ENCODE measurements at places on chromosomes 6 and 20.

GRCh38 chr6:136989571-136990241 is 55.1 kb downstream of the IL20RA start:
- no peak for DNase-seq

DNA sequence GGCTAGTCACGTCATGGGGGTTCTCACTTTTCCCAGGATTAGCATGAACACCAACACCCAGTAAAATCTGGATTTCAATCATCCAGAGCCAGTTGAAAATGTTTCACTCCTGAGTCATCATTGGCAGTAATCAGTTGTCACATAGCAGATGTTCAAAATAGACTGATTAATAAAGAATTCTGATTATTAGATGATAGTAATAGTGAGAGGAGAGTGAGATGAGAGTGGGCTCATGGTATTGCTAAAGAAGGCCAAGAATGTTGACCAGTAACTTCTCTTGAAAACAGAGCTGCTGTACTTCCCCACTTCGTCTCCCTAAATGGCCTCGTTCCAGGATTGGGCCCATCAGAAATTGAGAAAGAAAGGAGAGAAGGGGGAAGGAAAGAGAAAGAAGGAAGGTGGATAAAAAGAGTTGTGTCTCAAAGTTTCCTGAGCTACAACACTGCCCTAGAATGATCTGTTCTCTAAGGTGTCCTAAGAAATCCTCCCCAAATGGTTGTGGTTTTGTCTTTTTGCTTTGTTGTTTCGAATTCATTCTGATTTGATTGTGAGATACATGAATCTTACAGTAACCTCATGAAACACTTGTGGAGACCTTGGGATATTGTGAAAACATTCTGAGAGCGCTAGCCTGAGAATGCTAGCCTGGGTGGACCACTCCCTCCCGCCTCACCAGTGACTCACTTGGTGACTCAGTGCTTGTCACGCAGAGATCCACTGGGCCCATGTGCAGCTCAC is 502.2 kb upstream of the JARID2 start:
- peak; percentile 87 for DNase-seq

- no peak for DNase-seq
These were observed 38.8 kb upstream of the ZNFX1 start for GRCh38 chr20:49316704-49317103.

- no peak for DNase-seq
These were observed 20.2 kb downstream of the GMEB2 start for GRCh38 chr20:63606686-63607085.

DNA sequence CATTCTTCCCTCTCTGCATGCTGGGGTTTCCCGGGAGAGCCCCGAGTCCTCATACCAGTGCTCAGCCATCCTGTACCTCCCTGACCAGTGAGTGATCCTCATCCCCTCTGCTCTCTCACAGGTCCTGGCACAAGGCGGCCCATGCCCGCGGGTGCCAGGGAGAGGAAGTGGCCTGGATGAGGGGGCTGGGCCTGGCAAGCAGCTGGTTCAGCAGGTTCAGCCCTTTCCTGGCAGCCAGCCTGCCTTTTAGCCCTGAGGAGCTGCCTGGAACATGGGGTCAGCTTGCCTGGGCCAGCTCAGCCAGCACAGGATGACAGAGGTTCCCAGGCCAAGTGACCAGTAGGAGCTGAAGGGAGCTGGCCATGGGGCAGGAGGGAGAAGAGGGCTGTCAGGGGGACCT is 10.9 kb downstream of the MOCS1 start:
- no peak for DNase-seq

- peak; percentile 67 for DNase-seq
These were observed 1.3 kb downstream of the CARMIL1 start for GRCh38 chr6:25280344-25281074.

DNA sequence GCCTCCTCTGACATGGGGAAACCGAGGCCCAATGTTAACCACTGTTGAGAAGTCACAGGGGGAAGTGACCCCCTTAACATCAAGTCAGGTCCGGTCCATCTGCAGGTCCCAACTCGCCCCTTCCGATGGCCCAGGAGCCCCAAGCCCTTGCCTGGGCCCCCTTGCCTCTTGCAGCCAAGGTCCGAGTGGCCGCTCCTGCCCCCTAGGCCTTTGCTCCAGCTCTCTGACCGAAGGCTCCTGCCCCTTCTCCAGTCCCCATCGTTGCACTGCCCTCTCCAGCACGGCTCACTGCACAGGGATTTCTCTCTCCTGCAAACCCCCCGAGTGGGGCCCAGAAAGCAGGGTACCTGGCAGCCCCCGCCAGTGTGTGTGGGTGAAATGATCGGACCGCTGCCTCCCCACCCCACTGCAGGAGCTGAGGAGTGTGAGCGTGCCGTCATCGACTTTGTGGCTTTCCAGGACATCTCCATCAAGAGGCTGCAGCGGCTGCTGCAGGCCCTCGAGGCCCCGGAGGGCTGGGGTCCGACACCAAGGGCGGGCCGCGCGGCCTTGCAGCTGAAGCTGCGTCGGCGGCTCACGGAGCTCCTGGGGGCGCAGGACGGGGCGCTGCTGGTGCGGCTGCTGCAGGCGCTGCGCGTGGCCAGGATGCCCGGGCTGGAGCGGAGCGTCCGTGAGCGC is 1.6 kb downstream of the TNFRSF6B start:
- peak; percentile 27 for DNase-seq

DNA sequence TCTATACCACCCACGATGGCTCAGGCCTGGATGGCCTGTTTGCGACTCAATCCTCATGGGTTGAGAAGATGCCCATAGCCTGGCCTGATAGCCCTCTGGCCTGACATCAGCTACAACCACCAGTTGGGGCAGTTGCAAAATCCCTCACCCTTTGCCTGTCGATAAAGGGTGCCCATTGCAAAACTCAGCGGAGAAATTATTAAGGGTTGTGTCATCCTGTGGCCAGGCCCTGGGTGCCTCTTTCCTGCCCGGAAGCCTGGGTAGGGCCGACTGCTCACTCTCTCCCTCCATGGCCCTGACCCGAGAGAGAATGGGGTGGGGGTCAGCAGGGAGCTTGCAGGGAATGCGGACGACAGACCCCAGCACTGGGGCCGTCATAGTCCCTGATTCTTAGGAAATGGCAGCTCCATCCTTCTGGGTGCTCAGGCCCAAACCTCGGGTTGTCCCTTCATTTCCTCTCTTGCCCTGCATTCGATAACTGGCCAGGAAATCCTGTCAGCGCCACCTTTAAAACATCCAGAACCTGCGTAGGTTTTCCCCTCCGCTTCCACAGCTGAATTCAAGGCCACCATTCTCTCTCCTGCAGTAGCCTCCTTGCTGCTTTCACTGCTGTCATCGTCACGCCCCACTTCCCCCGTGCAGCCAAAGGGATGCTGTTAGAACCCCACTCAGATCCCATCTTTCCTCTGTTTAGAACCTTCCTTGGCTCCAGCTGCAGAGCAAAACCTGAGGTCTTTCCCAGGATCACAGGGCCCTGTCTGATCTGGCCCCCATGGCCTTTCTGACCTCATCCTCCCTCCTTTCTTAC is 31.1 kb downstream of the CEBPB start:
- DNase-seq = peak; percentile 46

DNA sequence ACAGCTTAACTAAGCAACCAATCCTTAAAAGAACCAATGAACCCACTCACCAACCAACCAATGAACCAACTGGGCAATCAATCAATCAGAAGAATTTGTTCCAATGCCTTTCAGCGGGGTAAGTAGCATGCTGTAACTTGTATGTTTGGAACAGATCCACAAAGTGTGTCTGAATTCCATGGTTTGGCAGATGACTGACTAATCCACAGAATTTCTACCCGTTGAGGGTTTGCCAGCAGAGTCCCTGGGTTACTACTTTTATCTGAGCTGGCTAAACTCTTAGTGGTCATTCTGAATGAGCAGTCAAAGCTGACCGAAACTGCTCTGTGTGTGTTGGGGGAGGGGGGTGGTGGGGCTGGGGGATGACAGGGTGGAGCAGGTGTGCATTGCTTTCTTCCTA is 125.0 kb upstream of the JAG1 start:
- DNase-seq = no peak

DNA sequence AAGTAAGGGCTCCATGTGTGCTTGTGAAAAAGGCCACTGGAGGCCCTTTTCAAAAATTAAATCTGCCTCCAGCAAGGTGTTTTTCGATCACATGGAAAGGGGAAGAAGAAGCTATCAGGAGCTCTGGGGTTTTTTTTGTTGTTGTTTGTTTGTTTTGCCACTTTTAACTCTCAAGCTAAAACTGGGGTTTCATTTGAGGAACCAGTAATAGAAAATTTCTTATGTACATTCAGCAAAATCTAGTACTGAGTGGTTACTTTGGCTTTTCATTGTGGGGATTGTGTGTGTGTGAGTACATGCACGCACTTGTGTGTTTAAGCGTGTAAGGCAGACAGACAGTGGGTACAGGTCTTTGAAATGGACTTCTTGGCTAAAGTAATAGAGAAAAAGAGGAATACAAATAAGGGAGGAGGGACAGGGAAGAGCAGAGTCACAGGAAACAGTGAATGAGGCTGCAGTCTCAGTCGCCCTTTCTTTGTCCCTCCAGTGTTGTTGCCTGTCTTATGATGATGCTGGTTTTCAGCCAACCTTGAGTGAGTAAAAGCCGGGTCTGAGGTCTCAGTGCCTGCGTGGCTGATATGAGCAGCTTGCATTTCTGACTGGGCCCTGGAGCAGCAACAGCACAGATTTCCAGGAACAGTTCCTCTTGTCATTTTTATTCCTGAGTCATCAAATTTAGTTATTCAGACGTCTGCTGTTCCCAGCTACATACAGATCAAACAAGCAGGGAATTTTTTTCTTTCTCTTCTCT is 26.2 kb downstream of the SLC16A10 start:
- no peak for DNase-seq

DNA sequence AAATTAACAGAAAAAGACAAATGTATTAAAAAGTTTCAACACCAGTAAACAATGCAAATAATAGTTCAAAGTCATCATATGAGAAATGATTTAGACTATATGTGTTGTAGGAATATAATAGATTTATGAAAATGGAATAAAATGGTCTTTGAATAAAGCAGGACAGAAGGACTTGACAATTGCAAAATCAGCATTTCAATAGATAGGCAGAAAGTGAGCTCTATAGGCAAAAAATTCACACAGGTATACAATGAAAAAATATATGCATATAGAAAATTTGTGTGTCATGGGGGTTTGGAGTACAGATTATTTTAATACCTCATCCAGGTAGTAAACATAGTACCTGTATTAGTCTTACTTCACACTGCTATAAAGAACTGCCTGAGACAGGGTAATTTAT is 571.1 kb upstream of the EYS start:
- no peak for DNase-seq

DNA sequence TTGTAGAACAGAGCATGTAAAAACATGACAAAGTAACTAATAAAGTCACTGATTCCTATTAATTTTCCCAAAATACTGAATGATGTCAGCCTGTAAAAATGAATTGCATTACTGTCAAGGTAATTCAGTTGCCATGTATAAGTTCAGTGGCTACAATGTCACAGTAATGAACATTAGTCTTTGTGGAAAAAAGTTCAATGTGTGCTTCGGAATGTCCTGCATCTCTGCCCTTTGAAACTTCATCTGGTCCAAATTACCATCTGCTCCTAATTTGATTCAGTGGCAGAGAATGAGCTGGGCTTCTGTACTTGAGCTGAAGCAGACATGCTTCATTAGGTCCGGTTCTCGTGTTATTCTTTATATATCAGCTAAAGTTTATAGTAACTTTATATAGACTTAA is 567.4 kb downstream of the COL12A1 start:
- no peak for DNase-seq

GRCh38 chr20:8645326-8645725 is 423.6 kb upstream of the PLCB4 start:
- DNase-seq = no peak

- no peak for DNase-seq
These were observed 11.6 kb downstream of the GMPR start for GRCh38 chr6:16249971-16250370.

- no peak for DNase-seq
These were observed 218.0 kb upstream of the PREP start for GRCh38 chr6:105620878-105621277.

DNA sequence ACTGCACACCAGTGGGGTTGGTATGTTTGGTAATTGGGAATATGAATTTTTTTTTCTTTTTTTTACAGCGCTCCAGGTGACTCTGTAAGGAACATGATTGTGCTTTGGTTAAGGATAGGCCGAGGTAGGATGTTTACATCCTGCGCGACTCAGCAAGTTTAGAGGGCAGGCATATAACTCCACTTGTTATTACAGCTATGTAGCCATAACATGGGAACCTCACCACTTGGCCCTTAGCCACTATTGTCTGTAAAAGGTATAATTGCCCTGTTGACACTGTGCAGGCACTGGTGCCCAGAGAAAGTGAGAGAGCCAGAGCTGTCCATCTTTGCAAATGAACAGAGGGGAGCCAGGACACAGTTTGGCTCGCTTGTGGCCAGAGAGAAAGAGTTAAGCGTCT is 172.9 kb downstream of the MCHR2 start:
- no peak for DNase-seq

DNA sequence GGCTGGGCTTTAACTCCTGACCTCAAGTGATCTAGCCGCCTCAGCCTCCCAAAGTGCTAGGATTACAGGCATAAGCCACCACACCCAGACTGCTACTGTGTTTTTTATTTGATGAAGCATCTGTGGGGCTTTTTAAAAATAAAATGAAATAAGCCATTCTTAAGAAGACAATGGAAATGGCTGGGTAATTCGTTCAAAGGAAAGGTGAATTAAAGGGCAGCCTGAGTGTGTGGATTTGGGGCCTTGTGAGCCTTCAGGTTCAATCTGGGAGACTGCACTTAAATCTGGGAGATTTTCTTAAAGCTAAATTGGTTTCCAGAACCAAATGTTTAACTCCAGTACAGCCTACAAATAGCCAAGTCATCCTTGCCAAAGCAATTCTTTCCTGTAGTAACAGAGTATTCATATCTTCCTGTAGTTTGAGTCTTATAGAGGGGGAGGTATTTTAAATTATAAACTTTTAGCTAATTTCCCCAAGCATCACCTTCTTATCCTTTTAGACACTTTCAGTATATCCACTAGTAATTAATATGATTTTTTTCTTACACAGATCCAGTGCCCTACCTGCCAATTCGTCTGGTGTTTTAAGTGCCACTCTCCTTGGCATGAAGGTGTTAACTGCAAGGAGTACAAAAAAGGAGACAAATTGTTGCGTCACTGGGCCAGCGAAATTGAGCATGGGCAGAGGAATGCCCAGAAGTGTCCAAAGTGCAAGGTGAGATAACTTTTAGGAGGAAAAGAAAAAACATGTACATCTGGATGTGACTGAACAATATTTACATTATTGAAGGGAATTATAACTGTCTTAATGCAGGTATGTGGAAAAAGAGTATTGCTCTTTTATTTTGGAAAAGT is 95.4 kb downstream of the RNF217 start:
- DNase-seq = no peak

GRCh38 chr6:43202451-43202850 is 20.5 kb downstream of the CUL9 start:
- DNase-seq = no peak

All from ACHN (cell line).